Right lung (tissue), 10 donors: ENCODE measurements at places on chromosomes 12 and 14. TPM values are rescaled to one million over a fixed set of nuclear protein-coding genes. Genes with fewer than 3 reads are reported as not detected.

Gene PHETA1
- polyA plus RNA-seq, result 6.2 TPM

Gene ASCL1
- 1.9 TPM for polyA plus RNA-seq

Gene KCNJ8
- 22.1 TPM for polyA plus RNA-seq

Gene DNAI7
- polyA plus RNA-seq, result 8.0 TPM

Gene SLC10A1
- polyA plus RNA-seq, result 0.22 TPM

Gene ADCY4
- polyA plus RNA-seq, result 26.9 TPM

Gene TAMALIN
- polyA plus RNA-seq, result 30.2 TPM

Gene RTN1
- 4.2 TPM for polyA plus RNA-seq

Gene DIO2
- 0.84 TPM for polyA plus RNA-seq

Gene SCN8A
- polyA plus RNA-seq, result 1.4 TPM

Gene PIANP
- polyA plus RNA-seq, result 10.4 TPM

Gene SLC2A13
- polyA plus RNA-seq, result 7.2 TPM

Gene MANSC1
- 31.6 TPM for polyA plus RNA-seq

Gene TMEM233
- 2.3 TPM for polyA plus RNA-seq

Gene NUP107
- polyA plus RNA-seq, result 75.2 TPM

Gene OSBPL8
- 54.0 TPM for polyA plus RNA-seq

Gene PYGL
- polyA plus RNA-seq, result 21.2 TPM

Gene RNASE3
- polyA plus RNA-seq, result not detected

Gene MMP17
- polyA plus RNA-seq, result 2.5 TPM

Gene DNAJC22
- polyA plus RNA-seq, result 6.7 TPM

Gene SOX5
- 35.8 TPM for polyA plus RNA-seq

Gene MMP19
- 12.1 TPM for polyA plus RNA-seq

Gene KLHL33
- 0.26 TPM for polyA plus RNA-seq

Gene ZDHHC22
- polyA plus RNA-seq, result 0.05 TPM

Gene BHLHE41
- 0.41 TPM for polyA plus RNA-seq

Gene DACT1
- 27.3 TPM for polyA plus RNA-seq

Gene TAS2R14
- polyA plus RNA-seq, result 5.9 TPM

Gene PLCZ1
- 1.6 TPM for polyA plus RNA-seq
